ENCODE measurements at places on chromosomes 16 and 17.

GRCh38 chr16:7571366-7571765 is 238.7 kb downstream of the RBFOX1 start:
- no peak for DNase-seq
- H3K4me3 ChIP-seq: no peak overlapping the region
- H3K36me3 ChIP-seq: no peaks in the 10 kb centered on the region
- H3K27ac ChIP-seq: no peak overlapping the region
- H3K27me3 ChIP-seq: no peaks in the 10 kb centered on the region

DNA sequence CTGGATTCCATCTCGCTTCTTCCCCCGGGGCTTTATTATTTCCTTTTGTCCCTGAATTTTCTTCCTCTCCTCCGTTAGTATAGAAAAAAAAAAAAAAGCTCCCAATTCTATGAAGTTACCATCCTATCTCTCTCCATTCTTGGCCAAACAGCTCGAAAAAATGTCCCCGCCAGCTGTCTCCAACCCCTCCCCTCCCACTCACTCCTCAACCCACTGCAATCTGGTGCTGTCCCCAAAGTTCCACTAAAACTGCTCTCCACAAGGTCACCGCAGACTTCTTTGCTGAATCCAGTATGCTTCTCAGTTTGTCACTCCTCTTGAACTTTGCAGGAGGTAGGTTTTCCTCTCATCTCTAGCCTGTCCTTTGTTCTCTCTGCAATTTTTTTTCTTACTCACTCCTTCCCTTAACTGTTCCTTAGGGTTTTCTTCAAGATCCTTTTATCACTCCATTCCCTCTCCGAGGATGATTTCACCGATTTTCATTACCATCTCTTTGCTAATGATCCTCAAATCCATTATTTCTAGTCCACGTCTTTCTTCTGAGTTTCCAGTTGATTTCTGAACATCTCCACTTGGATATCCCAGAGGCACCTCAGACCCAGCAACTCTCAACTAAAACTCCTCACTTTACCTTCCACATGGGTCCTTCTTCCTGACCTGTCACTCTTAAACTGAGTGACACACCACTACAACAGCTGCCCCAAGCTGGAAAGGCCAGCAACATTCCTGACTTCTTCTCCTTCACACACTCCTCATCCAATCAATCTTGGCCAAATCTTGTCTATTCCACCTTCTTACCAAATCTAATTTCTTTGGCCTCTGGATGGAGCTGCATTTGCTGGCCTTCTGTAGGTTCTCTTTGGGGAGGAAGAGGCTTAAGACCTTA is 1.5 kb upstream of the SUMO2 start:
- no peaks in the 10 kb centered on the region for H3K27me3 ChIP-seq
- DNase-seq: no peak
- peaks cover 24% of the 10 kb centered on the region for H3K4me1 ChIP-seq
- peak overlapping the region; percentile 77 for H3K4me3 ChIP-seq
- H3K36me3 ChIP-seq: no peaks in the 10 kb centered on the region

DNA sequence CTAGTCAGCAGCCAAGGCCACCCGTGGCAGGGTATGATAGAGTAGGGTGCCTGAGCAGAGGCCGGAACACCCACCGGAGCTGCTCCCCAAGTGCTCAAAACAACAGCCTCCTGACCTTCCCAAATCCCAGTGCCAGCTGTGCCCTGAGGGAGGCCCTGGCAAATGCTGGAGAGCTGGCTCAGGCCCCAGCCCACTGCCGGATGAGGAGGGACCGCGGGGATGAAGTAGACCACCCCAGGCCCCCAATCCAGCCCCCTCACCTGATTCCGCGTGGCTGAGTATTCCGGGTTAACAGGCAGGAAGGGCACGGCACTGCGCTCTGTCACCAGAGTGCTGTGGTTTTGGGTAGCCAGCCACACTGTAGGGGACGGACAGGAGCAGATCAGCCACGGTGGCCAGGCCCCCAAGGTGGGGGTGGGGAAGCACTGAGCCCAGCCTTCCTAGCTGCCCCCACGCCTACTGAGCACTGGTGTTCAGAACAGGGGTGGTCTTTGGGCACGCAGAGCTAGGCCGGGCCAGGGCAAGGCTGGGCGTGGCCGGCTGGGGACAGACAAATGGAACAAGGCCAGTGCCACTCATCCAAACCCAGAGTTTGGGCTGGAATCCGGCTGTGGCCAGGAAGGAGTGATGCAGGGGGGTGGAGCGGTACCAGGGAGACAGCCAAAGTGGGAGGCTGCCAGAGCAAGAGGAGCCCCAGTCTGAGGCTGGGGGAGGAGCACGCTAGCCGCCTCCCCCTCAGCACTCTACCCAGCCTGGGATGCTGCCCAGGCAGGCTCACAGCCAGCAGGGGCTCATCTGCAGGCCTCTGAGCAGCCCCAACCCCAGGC is 9.1 kb downstream of the TP53I13 start:
- no peak overlapping the region for H3K4me3 ChIP-seq
- no peak overlapping the region for H3K27ac ChIP-seq
- H3K36me3 ChIP-seq: peaks cover 14% of the 10 kb centered on the region
- no peak for DNase-seq
- H3K4me1 ChIP-seq: peaks cover 8% of the 10 kb centered on the region

DNA sequence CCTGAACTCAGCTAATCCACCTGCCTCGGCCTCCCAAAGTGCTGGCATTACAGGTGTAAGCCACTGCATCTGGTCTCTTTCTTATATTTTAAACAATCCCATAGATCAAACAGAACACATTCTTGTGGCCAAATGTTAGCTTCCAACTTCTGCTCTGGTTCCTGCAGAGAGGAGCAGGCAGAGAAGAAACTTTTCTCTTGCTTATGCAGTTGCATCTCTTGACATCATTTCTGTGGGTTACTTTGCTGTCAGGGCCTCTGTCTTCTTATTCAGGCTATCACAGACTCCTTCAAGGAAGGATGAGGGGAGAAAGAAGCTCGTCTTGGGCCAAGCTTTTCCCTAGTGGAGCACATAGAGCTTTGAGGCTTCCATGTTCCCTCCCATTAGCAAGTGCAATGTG is 7.8 kb downstream of the HSD17B2 start:
- DNase-seq: no peak
- no peaks in the 10 kb centered on the region for H3K36me3 ChIP-seq
- H3K4me3 ChIP-seq: no peak overlapping the region
- peaks cover 27% of the 10 kb centered on the region for H3K4me1 ChIP-seq

DNA sequence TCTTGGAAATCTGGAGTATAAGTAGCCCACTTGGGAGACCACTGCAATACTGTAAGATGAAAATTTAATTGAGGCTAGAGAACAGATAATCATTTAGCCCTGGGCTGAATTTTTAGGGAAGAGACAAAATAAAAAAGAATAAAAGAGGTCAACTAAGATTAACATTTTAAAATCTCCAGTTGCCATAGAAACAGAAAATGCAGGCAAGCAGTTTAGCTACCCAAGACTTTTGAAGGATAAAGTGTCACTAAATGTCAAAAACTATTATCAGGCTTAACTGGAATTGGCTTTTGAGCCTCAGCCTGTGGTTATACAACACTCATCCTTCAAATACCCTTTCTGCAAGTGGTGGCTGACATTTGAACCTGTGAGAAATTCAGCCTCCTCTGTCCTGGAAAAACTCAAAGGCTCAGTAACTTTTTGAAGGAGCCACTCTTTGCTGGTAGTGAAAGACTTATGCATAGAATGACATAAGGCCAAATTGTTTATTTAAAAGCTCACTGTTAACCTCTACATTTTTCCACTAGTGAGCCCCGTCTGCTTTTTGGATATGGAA is 220.7 kb upstream of the KCNJ16 start:
- peaks cover 23% of the 10 kb centered on the region for H3K36me3 ChIP-seq
- no peak for DNase-seq
- peak overlapping the region; percentile 66 for H3K27ac ChIP-seq

DNA sequence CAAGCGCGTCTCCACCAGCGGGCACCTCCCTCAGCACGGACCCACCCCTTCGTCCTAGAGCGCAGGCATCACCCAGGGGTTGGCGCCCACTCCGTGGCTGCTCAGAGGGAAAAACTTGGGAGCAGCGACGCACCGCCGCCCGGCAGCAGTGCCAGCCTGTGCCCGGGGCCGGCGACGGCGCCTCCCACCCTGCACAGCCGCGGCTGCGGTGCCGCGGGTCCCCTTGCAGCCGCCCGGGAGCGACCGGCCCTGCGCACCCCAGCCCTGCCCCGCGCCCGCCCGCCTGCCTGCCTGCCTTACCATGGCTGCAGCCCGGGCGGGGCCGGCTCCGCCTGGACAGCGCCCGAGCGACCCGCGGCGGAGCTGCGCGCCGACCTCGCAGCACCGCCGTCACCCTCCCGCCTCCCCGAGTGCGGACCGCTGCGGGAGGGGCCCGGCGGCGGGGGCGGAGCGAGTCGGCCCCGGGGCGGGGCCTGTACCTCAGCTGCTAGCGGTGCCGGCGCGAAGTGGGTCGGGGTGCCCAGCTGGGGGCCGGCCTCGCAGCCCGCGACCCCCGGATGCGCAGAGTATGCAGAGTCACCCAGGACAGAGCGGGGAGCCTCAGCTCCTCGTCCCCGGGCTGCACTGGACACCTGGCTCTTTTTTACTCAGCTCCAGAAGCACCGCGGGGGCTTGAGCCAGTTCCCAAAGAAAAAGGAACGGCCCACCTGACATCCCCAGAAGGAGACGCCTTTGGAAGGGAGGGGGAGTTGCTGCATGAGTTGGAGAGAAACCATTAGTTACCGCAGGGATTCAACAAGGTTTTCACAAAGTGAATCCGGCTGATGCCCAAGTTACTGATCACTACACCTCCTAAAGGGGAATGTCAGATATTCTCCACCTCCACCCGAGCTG is 17.5 kb upstream of the MTMR4 start:
- peak overlapping the region; percentile 67 for H3K4me3 ChIP-seq
- peaks cover 7% of the 10 kb centered on the region for H3K4me1 ChIP-seq
- H3K27me3 ChIP-seq: peaks cover 72% of the 10 kb centered on the region
- peak; percentile 37 for DNase-seq
- no peak overlapping the region for H3K27ac ChIP-seq
- H3K36me3 ChIP-seq: no peaks in the 10 kb centered on the region

DNA sequence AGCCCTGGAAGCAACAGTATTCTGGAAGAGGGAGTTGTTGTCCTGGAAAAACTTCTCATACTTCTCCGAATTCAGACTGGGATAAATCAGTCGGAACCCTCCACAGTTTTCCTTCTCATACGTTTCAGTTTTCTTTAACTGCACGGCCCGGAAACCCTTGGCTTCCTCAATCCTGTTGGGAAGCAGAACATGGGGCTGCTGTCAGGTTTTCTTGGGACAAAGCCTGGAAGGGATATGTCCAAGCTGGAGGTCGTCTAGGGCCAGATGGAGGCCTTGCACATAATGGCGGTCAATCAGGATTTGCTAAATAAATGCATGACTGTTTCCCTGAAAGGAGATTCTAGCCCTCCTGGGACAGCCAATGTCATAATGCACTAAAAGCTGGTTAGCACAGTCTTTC is 29.2 kb downstream of the TTLL6 start:
- DNase-seq: no peak
- H3K36me3 ChIP-seq: no peaks in the 10 kb centered on the region
- H3K27me3 ChIP-seq: peaks cover 35% of the 10 kb centered on the region
- no peak overlapping the region for H3K27ac ChIP-seq
- no peak overlapping the region for H3K4me3 ChIP-seq
- peaks cover 6% of the 10 kb centered on the region for H3K4me1 ChIP-seq

DNA sequence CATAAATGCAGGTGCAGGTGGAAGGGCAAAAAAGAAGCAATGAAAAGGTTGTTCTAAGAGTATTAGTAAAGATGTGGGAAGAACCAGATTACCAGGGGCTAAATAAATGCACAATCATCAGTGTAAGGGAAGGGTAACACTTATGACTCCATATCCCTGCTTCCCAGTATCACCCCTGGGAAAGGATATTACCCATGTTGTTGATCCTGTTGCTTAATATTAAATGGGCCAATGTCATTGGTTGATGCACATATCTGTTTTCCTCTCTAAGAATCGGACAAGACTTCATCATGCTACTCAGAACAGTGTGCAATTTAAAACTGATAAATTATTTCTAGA is 34.7 kb upstream of the ABCA6 start:
- peaks cover 3% of the 10 kb centered on the region for H3K27me3 ChIP-seq
- no peaks in the 10 kb centered on the region for H3K36me3 ChIP-seq
- H3K4me1 ChIP-seq: no peaks in the 10 kb centered on the region

- no peak for DNase-seq
- no peak overlapping the region for H3K27ac ChIP-seq
- H3K36me3 ChIP-seq: peaks cover 60% of the 10 kb centered on the region
- H3K4me3 ChIP-seq: no peak overlapping the region
- no peaks in the 10 kb centered on the region for H3K27me3 ChIP-seq
Observed at GRCh38 chr17:76046064-76046463, 19.0 kb upstream of the EVPL start.

DNA sequence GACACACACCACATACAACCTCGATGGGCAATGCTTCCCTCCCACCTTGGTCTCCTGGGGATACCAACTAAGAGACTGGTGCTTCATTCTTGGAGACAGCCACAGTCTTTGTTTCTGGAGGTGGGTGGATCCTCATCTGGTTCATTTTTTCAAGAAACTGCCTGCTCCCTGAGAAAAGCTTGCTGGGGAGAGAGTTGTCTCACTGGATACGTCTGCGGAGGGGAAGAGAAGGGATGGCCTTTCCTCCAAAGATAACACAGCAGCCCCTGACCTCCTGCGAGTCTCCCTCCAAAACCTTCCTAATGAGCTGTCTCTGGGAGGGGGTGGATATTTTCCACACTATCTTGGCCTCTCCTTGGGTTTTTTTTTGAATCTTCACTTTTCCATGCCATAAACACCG is 221.2 kb downstream of the SOX9 start:
- H3K27me3 ChIP-seq: no peaks in the 10 kb centered on the region
- no peaks in the 10 kb centered on the region for H3K36me3 ChIP-seq
- DNase-seq: no peak
- H3K4me3 ChIP-seq: no peak overlapping the region
- H3K27ac ChIP-seq: peak overlapping the region; percentile 77

DNA sequence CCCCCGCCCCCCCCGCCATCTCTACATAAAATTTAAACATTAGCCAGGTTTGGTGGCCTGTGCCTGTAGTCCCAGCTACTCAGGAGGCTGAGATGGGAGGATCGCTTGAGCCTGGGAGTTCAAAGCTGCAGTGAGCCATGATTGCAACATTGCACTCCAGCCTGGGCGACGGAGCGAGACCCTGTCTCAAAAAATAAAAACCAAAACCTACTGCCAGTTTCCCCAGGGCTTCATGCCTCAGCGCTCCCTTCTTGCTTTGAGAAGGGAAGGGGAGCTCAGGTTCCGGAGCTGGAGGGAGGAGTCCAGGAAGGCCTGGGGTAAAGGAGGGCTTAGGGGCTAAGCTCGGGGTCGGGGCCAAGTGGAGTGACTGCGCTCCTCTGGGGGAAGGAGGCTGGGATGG is 20.5 kb downstream of the PLCD3 start:
- H3K27me3 ChIP-seq: no peaks in the 10 kb centered on the region
- H3K36me3 ChIP-seq: peaks cover 9% of the 10 kb centered on the region
- peaks cover 2% of the 10 kb centered on the region for H3K4me1 ChIP-seq
- H3K27ac ChIP-seq: no peak overlapping the region
- no peak for DNase-seq

DNA sequence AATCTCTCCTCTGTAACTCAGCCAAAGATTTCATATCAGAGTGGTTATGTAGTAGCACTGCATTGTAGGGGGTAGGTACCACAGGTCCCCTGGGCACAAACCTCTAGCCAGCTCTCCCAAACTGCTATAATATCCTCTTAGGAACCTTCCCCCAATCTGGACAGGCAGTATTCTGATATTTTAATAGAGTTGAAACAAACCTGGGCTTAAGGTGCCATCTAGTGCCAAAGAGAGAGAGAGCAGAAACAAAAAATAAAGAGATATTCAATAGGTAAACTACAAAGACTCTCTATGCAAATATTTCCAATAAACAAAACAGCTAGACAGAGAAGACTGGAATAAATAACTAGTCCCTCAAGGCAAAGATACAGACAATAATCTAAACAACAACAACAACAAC is 1070.0 kb downstream of the CDH11 start:
- H3K4me1 ChIP-seq: no peaks in the 10 kb centered on the region
- no peak overlapping the region for H3K27ac ChIP-seq
- peaks cover 8% of the 10 kb centered on the region for H3K36me3 ChIP-seq
- no peaks in the 10 kb centered on the region for H3K27me3 ChIP-seq
- no peak for DNase-seq
- H3K4me3 ChIP-seq: no peak overlapping the region
